ENCODE measurements at places on chromosomes 2 and 18.

DNA sequence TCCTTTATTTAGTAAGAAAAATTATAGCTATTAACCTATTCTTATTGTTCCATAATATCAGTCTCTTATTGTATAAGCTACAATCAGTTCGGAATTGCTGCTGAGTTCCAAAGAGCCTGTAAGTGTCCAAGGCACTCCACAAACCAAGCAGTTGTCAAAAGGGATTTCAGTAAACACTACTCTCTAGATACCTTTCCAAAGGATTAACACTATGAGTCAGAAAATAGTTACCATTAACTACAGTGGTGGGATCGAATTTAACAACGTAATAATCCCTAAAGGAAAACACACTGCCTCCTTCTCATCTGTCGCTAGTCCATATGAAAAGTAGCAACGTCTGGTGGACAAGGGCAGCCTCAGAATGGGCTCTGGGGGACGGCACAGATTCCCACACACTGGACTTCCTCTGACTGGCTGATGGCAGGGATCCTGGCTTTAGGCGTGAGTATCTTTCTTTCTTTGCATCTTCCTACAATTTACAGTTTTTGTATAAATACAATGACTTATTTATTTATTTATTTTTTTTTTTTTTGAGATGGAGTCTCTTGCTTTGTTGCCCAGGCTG is 8.8 kb downstream of the TGFBRAP1 start:
- no peak for DNase-seq

GRCh38 chr2:118279005-118279404 is 190.7 kb downstream of the INSIG2 start:
- DNase-seq = no peak

DNA sequence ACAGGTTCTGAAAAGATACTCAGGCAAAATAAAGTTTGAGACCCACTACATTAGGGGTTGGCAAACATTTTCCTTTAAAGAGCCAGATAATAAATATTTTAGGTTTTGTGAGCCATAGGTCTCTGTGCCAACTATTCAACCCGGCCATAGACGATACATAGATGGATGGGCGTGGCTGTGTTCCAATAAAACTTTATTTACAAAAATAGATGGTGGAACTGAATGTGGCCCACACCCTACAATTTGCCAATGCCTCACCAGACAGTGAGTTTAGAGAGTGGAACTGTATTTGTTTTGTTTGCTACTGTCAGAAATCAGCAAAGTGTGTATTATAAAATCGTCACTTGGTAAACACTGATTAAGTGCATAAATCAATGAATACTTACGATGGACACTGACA is 78.0 kb downstream of the ACKR3 start:
- DNase-seq = no peak

GRCh38 chr2:214217599-214217998 is 193.3 kb upstream of the VWC2L start:
- no peak for DNase-seq

- DNase-seq = no peak
These were observed 247.0 kb downstream of the TWIST2 start for GRCh38 chr2:239094867-239095266.

DNA sequence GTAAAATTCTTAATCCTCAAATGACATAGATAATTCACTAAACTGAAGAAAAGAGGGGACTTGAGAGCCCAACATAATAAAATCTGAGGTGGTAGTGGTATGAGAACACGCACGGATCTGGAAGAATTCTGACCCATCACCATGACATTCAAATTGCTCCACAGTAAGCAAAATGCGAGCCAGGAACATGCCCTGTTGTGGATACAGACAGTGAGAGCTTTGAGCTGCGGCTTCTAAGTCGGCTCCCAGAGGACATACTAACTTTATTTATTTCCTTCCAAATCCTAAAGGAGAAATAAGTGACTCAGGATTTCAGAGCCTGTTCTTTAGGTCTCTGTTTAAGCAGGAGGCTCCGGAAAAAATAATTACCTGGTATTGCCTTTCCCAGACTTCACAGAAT is 143.4 kb upstream of the SMAD7 start:
- DNase-seq = no peak

DNA sequence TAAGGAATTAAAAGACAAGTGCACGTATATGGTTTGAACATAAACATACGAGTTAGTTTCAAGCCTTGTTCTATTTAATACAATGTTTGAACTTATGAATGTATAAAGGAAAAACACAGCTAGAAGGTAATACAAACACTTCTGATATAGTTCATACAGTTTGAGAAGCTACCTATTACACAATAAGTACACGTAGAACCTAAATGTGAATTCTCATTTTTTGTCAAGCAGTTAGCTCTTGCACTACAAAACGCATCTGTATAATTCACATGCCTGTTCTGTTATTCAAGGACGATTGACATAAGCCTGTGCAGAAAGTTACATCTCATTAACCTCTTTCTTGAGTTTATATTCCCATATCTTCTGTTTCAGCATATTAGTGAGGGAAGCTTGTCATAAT is 2.7 kb downstream of the LRP1B start:
- DNase-seq = no peak

GRCh38 chr18:63447066-63447465 is 24.8 kb upstream of the VPS4B start:
- no peak for DNase-seq

DNA sequence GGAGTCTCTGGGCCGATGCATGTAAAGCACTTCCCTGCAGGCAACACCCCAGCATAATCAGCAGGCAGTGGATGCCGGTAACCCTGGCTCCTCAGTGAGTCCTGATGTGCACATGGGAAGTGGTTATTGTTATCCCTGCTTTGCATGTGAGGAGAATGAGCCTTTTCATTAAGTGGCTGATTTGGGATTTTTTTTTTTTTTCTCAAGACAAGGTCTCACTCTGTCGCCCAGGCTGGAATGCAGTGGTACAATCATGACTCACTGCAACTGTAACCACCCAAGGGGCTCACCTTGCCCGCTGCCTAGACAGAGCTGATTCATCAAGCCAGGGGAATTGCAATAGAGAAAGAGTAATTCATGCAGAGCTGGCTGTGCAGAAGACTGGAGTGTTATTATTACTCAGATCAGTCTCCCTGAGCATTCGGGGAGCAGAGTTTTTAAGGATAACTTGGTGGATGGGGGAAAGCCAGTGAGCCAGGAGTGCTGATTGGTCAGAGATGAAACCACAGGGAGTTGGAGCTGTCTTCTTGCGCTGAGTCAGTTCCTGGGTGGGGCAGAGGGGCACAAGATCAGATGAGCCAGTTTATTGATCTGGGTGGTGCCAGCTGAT is 95.4 kb downstream of the SOCS6 start:
- DNase-seq = peak; percentile 97
